Bladder microvascular endothelial cell (primary cell): ENCODE measurements at places on chromosomes 12 and 14. TPM values are rescaled to one million over a fixed set of nuclear protein-coding genes. Genes with fewer than 3 reads are reported as not detected.

SEL1L gene
- total RNA-seq = 41.0 and 88.9 TPM in 2 replicates

MDM2 gene
- total RNA-seq = 213 and 415 TPM in 2 replicates

DDX11 gene
- 16.4 and 29.6 TPM in 2 replicates for total RNA-seq

DBX2 gene
- not detected in 2 replicates for total RNA-seq

MSI1 gene
- not detected in 2 replicates for total RNA-seq

PTPRQ gene
- total RNA-seq = under 0.01 TPM in 1 of 2 replicates, not detected in the other
